NCI-H1092 (cell line): ENCODE measurements at places on chromosomes 3 and 15.
A peak's percentile ranks its signal among the peaks of the same experiment; 100 is the strongest.

DNA sequence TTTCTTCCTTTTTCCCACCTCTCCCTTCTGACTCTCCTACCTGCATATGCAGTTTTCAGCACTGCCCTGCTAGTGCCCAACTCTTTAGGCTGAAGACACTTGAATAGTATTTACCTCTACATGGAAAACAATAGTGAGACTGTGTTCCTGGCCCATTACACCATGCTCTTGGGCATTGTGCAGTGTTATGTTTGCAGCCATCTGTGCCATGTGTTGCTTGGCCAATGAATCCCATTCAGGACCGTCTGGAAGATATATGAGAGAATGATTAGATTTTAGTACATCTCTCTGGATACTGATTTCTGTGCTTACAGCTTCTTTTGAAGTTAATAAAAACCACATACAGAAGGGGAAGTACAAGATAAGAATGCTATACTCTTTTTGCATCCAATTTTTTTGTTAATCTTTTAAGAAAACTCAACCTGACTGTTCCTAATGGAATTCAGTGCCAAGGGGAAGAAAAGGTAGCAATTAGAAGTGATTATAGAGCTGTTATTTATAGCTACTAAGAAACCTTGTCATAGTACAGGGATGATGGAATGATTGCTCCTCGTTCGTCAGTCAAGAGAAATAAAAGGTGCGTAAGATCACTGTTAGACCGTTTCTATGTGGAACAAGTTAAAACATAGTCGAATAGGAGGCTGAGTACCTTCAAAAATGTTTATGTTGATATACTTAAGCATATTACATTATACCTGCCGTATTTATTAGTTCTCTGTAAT, 58.9 kb downstream of the TMEM41A start:
- DNase-seq = no peak

GRCh38 chr15:83107841-83108181, 366 bp downstream of the TM6SF1 start:
- no peak for DNase-seq

- no peak for DNase-seq
Observed at GRCh38 chr3:119550192-119550910, 9.1 kb downstream of the CD80 start.

DNA sequence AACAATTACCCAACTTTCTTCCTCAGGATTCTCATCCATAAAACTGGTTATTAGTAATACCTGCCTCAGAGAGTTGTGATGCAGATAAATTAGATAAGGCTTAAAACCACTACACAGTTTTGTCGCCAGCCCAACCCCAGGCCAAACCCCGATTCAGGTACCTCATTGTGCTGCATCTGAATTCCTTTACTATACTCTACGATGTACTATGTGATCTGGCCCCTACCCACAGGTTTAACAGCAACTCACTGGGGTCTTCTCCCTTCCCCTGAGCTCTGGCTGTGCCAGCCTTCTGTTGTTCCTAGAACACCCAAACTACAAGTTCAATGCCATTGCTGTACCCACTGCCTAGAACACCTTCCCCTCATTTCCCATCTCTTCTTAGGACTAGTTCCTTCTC, 64.6 kb downstream of the MYO5A start:
- DNase-seq = no peak

DNA sequence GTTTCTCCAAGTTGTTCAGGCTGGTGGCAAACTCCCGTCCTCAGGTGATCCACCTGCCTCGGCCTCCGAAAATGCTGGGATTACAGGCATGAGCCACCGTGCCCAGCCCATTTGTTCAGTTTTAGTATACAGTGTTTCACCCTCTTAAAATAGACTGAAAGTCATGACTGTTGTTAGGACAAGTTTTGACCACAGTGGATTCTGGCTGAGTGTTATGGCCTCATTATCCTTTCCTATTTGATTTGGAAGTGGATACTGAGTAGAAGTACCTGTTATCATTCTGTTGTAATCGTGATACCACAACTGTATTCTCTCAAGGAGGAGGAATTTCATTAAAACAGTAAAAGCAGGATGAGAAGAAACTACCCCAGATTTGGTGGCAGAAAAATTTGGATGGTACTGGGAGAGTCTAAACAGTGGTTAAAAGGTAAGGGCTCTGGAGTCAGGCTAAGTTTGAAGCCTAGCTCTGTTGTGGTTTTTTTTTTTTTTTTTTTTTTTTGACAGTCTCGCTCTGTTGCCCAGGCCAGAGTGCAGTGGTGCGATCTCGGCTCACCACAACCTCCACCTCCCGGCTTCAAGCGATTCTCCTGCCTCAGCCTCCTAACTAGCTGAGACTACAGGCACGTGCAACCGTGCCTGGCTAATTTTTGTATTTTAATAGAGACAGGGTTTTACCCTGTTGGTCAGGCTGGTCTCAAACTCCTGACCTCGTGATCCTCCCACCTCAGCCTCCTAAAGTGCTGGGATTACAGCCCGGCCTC, 2.6 kb downstream of the MAP2K1 start:
- DNase-seq = no peak

- DNase-seq = no peak
Observed at GRCh38 chr3:55330355-55330754, 156.8 kb downstream of the WNT5A start.

- no peak for DNase-seq
Observed at GRCh38 chr3:67018789-67019526, 20.9 kb downstream of the KBTBD8 start.

DNA sequence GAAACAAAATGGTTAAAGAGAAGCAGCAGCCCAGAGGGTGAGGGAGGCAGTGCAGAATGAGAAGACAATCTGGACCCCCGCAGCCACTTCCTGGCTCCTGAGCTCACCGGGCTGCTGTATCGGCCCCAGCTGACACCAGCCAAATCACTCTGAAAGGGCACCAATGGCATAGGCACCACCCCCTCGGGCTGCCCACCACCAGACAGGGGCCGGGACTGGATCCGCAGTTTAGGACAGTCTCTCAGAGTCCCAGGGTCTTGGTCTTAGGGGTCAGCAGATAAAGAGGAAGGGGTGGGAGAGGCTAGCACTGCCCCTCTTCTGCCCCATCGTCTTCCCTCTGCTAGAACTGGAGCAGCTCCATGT, 17.9 kb upstream of the EHD4 start:
- no peak for DNase-seq

GRCh38 chr3:94417963-94418455, 355.1 kb downstream of the NSUN3 start:
- DNase-seq = no peak

DNA sequence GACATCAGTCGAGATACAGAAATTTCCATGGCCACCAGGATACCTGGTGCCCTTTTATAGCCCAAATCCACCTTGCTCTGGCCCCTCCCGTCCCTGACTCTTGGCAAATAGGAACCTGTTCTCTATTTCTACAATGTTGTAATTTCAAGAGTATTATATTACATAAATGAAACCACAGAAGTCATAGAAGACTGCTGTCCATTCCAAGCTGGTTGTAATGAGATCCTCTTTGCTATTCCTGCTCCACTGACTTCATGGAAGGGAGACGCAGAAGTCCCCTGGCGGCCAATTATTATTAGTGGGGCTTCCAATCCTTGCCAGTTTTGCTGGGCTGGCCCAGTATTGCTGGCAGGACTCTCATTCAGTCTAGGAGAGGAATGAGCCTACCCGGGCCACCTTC, 26.6 kb downstream of the DCP1A start:
- DNase-seq = no peak

GRCh38 chr15:57439128-57440027, 63.1 kb downstream of the CGNL1 start:
- DNase-seq = no peak

- DNase-seq = no peak
Observed at GRCh38 chr3:30455840-30456239, 150.6 kb upstream of the TGFBR2 start.

DNA sequence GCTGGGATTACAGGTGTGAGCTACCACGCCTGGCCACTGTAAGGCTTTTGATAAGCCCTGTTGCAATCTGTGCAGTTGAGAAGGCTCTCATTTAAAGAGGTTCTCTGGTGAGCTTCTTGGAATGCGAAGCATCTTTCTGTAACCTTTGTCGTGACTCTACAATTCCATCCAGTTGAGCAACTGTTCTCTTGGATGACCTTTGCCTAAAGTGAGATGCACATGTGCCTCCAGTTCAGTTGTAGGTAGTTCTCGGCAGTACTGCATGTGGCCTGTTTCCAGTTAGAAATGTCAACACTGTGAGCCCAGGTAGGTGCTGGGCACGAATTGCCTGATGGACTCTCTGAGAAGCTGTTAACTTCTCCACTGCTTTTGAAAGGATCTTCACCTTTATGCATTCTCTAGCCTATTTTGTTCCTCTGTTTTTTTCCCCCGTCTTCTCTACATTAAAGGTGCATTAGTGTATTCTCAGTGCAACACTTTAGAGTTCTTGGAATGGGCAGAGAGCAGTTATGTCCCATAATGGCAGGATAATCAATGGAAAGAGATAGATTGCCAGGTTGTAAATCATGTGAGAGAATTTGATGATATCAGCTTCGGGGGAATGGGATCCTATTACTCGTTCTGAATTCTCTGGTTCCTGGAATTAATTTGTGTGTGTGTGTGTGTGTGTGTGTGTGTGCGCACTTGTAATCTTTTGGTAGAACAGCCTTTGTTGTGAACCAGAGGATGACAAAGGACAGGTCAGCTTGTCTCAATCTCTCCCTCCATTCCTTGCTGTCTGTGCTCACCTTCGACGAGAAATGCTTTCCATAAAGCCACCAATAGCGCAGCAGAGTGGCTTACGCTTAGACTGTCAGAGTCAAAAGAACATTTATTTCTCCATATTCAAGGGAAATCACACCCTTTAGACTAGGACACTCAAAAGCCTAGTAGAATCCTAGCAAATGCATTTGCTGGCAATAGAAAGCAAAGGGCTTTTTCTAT, 51.1 kb downstream of the PTPRG start:
- no peak for DNase-seq

GRCh38 chr3:151625086-151625485, 108.6 kb upstream of the AADACL2 start:
- DNase-seq = no peak

- DNase-seq = no peak
Observed at GRCh38 chr3:29275309-29275708, 5.6 kb upstream of the RBMS3 start.

DNA sequence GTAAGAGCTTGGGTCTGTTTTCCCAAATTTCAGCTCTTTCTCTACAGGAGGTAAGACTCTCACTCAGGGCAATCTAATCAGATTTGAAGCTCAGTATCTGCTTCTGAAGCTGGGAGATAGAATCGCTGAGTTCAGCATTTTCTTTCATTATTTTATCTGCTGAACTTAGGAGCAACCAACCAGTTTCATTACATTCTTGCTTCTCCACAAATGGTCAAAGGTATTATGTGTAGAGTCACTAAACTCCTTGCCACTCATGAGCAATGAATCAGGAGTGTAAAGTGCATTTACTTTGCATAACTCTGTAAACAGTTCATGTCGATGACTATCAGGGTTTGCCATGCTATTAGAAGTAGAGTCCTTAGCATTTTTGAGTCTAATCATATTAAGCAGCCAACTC, 249.4 kb downstream of the CHL1 start:
- no peak for DNase-seq

GRCh38 chr3:172546105-172546504, 22.9 kb upstream of the TNFSF10 start:
- no peak for DNase-seq

- no peak for DNase-seq
Observed at GRCh38 chr3:157174290-157174648, 14.3 kb upstream of the CCNL1 start.

- no peak for DNase-seq
Observed at GRCh38 chr3:8220291-8220690, 281.3 kb upstream of the LMCD1 start.

DNA sequence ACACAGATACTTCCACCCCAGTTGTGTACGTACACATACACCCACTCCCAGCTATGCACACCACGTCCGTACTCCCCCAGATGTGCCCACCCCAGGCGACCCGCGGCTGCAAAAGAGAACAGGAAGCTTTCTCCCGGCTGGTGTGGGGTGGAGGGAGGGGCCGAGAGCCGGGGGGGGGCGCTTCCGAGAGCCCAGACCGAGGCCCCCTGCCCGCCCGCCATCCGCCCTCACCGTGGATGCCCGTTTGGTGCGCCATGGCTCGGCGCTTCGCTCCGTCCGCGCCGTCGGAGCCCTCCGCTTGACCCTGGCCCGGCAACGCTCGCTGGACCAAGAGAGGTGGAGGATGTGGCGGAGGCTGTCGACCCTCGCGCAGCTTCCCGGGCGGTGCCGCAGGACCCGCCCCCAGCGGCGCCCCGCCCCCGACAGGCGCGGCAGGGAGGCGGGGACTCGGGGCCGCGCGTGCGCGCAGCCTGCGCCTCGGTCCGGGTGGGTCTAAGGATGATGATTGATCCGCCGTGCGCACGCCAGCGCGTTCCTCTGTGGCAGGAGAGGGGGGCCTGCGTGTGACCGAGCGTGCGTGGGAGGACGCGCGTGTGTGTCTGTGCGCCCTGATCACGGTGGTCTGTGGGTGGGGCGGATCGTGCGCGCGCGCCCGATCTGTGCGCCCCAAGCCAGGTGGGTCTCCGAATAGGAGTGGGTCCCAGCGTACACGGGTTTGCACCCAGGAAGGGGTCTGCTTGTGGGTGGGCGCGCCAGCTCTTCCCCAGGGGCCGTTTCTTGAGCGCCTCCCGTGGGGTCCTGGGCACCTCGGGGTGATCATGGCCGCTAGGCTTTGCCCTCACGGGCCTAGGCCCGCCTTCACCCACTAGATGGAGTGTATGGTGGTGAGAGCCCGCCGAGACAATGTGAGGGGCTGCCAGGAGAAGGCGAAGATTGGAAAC, at the start of gene TWF2:
Gene TWF2 (minus strand): TSS at position 398 of the 941 bp plus-strand sequence. CDS start 142 bp downstream, at position 256.
- DNase-seq = no peak

- no peak for DNase-seq
Observed at GRCh38 chr3:100244264-100244663, 16.5 kb upstream of the TBC1D23 start.

GRCh38 chr3:45800611-45801010, 4.3 kb upstream of the SLC6A20 start:
- DNase-seq = no peak

- no peak for DNase-seq
Observed at GRCh38 chr3:16354291-16354690, 89.3 kb downstream of the OXNAD1 start.

- DNase-seq = no peak
Observed at GRCh38 chr3:47424434-47425382, 43.9 kb downstream of the PTPN23 start.

DNA sequence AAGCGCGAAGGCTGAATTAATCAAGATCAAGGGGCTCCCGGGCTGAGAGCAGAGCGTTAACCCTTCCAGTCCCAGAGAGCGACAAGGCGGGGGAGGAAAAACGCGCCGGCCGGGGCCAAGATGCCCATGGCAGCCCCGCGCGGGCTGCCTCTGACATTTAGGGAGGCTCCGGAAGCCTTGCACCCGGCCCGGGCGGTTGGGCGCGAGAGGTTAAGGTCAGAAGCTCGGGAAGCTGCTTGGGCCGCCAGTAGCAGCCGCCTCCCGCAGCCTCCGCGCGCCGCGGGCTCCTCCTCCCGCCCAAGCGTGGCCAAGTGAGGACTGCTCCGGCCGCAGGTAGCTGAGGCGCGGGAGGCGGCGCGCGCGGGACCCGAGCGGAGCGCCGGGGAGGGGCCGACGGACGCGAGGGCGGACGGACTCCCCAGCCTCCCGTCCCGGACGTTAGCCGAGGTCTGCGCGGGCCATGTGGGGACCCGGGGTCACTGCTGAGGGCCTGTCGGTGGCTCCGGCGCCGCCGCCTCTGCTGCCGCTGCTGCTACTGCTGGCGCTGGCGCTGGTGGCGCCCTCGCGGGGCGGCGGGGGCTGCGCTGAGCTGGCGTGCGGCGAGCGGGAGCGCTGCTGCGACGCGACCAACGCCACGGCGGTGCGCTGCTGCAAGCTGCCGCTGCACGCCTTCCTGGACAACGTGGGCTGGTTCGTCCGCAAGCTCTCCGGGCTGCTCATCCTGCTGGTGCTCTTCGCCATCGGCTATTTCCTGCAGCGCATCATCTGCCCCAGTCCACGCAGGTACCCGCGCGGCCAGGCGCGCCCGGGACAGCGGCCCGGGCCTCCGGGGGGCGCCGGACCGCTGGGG, at the start of gene C3orf80:
Gene C3orf80 (plus strand): TSS at position 247 of the 850 bp plus-strand sequence. CDS start 214 bp downstream, at position 461.
- DNase-seq = peak; percentile 39
